ENCODE measurements at places on chromosomes 16 and 17. TPM values are rescaled to one million over a fixed set of nuclear protein-coding genes. Genes with fewer than 3 reads are reported as not detected.

DNA sequence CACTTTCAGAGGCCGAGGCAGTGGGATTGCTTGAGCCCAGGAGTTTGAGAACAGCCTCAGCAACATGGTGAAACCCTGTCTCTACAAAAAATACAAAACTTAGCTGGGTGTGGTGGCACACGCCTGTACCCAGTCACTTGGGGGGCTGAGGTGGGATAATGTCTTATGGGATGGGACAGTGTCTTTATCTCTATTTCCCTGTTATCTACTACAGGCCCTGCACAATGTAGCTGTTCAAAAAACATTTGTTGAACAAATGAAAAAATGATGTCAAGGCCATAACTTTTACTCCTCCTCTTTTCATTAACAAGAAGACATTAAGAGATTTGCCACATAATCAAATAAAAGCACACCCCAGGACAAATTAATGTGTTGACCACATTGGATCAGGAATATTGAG, 13.8 kb downstream of the TUBG1 start:
- no peak for DNase-seq

DNA sequence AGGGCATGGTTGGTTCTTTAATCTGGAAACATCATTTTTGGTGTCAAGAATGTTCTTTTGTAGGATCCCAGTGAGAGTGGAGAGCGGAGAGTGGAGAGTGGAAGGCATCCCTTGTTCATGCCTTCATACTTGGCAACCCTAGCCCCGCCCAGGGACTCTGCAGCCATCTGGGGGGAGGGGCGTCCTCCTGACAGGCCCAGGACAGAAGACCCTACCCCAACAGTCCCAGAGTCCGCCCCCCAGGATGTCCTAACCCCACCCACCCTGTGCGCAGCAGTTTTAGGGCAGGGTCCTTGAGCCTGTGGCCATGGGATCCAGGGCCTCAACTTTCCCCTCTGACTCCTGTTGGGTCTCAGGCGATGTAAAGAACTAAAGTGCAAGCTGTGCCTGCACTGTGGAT, 4.5 kb downstream of the SLC26A11 start:
- no peak for DNase-seq

GRCh38 chr16:77789085-77790008, 983 bp downstream of the VAT1L start:
- peak; percentile 7 for DNase-seq

GRCh38 chr17:61423967-61424649, 24.5 kb downstream of the TBX2 start:
- no peak for DNase-seq

GRCh38 chr16:57041182-57042156, 50.9 kb upstream of the CPNE2 start:
- DNase-seq, result no peak

DNA sequence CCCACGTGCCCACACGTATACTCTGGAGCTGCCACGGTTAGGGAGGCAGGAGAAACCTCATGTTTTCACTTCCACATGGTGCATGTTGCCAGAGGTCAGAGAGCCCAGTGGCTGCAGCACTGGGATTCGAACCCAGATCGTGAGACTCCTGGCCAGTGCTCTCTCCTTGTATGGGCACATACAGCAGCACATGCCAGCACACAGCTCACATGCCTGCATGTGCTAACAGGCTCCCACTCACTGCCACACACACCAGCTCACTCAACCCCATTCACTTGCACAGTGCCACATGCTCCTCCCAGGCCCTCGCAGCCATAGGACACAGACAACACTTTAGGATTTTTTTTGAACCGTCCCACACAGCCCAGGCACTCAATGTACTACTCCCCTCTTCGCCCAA, 49.5 kb upstream of the MRPS23 start:
- DNase-seq, result no peak

The C16orf96 gene
- not detected for total RNA-seq

The SULT1A4 gene
- 0.43 TPM for total RNA-seq

The KCNJ18 gene
- total RNA-seq, result not detected

The C16orf74 gene
- 8.2 TPM for total RNA-seq
